Cardiac fibroblast (primary cell): ENCODE measurements at places on chromosomes 5 and 9.

GRCh38 chr9:32136700-32137339, 247.6 kb upstream of the ACO1 start:
- no peak for DNase-seq

DNA sequence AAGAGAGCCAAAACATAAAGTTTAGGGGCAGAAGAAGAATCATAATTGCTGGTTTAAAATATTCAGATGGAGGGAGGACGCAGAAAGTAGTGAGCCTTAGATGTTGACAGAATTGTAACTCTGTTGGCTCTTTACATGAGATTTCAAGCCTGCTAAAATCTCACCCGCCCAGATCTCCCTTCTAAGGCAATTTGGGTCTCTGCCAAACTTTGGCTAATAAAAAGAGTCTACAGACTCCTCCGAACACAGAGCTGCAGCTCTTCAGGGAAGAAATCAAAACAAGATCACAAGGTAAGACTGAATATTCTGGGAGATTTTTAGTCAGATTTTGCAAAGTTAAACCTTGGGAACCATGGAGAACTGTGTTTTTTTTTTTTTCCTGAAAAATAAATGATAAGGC, at the start of gene IL33:
IL33 (plus strand) TSS at position 246 of the 400 bp plus-strand sequence. CDS start 25,888 bp downstream, outside the sequence.
- DNase-seq: peak; percentile 70

- no peak for DNase-seq
These were observed 10.3 kb downstream of the FKBP15 start for GRCh38 chr9:113210815-113211214.

DNA sequence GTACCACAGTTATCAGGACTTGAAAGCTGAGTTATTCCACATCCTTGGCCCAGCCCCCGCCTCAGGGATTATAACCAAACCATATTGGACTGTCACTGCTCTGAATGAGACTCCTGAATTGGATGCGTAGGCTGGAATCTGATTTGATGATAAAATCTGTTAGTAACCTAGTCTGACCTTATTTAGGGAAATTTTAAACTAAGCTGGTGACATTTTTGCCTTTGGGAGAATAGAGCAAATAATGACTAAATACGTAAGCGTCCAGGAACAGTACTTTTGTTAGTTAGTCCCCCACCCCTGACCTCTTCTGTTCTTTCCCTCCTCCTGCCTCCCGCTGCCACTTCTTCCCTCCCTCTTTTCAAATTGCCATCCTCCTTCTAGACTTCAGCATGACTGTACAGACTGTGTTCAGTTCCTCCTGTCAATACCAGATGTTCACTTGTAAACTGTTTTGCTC, 92.6 kb downstream of the TLE4 start:
- peak; percentile 24 for DNase-seq

DNA sequence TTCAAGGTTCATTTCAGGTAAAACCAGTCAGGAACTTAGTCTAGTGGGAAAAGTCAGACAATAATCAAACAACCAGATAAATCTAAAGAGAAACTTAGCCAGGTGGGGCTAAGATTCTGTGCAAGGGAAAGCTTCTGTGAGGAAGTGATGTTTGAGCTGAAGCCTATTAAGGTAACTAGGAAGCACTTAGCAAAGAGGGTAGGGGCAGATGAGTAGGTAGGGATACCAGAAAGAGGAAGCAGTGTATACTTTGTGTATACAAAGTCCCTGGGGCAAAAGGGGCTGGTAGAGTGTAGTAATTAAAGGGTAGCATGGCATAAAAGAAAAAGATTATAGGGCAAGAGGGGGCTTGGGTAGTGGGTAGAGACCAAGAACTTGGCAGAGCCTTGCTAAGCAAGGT, 3.6 kb upstream of the SPATA24 start:
- DNase-seq: no peak
